Stimulated activated CD8-positive, alpha-beta memory T cell treated with anti-CD3 and anti-CD28 coated beads, Interleukin-2, amount 100 ng/mL, for 48 hours (primary cell): ENCODE measurements at places on chromosomes 6 and 20.

DNA sequence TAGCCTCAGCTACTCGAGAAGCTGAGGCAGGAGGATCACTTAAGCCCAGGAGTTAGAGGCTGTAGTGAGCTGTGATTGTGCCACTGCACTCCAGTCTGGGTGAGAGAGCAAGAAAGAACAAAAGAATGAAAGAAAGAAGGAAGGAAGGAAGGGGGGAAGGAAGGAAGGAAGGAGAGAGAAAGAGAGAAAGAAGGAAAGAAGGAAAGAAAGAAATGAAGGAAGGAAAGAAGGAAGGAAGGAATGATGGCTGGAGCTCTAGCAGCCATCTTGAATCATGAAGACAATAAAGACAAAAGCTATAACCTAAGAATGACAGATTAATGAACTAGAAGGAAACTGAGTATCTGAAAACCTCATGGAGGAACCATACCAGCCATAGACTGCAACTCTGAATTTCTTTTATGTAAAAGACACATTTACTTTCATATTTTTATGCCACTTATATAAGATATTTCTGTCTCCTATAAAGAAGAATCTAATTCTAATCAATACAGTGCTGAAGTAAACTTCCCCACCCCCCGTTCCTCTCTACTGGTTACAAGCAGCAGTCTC, 522.3 kb upstream of the JARID2 start:
- no peak for DNase-seq

GRCh38 chr20:23205611-23206041, 119.5 kb upstream of the CD93 start:
- no peak for DNase-seq

DNA sequence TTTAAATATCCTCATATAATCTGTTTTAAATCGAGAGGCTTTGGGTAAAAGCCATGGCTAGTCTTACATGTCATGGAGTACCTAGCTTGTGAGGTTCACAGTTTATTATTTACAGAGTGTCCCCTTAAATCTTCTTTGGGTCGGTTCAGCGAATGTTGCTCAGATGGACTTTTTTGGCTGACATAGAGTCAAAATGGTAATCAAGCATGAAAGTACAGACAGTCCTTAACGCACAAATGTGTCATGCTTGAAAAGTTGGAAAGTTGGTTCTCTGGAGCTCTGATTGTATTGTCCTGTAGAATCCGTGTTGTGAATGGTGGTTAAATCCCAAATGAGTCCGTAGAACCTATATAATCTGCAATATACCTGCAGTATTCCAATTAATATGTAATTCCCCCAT, 22.0 kb downstream of the PTPN1 start:
- DNase-seq, result no peak

GRCh38 chr6:41914869-41915530, 5.9 kb downstream of the MED20 start:
- DNase-seq, result no peak

DNA sequence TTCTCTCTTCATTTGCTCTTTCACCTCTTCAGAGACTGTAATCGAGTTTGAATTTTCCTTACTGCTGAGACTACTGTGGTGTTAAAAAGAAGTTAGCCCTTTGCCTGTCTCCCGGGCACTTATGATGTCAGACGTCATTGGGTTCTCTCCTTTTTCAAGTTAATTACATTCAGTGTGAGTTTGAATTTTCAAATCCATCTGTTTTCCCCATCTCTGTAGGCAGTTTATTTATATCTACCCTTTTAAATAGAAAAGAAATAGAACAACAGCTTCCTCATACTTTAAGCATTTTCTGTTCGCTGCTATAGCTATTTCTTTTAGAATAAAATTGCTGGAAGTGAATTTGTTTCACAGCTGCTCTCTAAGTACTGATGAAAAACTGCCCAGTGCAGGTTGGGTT, 81.4 kb downstream of the MCHR2 start:
- no peak for DNase-seq

- DNase-seq, result no peak
These were observed 17.4 kb upstream of the ARMC12 start for GRCh38 chr6:35719404-35719829.

GRCh38 chr20:17837179-17837578, 131.4 kb downstream of the SNX5 start:
- DNase-seq, result no peak

- DNase-seq, result no peak
These were observed 180.5 kb downstream of the TENT5A start for GRCh38 chr6:81572020-81572419.

DNA sequence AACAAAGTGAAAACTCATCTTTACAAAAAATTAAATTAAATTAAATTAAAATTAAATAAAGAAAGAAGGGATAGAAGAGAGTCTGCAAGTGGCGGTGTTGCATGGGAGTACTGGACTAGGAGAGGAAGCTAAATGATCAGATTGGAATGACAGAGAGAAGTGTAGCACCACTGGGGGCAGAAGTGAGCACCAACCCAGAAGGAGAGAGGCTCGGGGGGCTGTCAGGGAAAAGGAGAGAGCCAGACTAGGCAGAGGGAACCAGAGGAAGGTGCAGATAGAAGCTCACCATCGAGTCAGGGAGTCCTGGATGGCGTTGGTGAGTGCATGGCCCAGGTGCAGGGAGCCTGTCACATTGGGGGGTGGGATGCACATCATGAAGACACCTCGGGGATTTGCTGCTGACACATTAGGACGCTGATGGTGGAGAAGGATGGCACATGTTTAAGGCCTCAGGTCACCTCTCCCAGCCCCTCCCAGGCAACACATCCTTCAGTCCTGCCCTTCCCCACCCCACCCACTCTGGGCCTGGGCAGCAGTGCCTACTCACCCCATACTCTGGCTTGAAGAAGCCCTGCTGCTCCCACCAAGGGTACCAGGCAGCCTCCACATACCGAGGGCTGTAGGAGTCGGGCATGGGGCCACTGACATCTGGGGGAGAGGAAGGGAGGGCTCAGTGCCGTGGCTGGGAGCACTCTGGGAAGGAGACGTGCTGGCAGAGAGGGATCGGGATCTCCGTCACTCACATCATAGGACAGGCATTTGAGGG, 4.0 kb downstream of the VARS1 start:
- DNase-seq, result no peak

DNA sequence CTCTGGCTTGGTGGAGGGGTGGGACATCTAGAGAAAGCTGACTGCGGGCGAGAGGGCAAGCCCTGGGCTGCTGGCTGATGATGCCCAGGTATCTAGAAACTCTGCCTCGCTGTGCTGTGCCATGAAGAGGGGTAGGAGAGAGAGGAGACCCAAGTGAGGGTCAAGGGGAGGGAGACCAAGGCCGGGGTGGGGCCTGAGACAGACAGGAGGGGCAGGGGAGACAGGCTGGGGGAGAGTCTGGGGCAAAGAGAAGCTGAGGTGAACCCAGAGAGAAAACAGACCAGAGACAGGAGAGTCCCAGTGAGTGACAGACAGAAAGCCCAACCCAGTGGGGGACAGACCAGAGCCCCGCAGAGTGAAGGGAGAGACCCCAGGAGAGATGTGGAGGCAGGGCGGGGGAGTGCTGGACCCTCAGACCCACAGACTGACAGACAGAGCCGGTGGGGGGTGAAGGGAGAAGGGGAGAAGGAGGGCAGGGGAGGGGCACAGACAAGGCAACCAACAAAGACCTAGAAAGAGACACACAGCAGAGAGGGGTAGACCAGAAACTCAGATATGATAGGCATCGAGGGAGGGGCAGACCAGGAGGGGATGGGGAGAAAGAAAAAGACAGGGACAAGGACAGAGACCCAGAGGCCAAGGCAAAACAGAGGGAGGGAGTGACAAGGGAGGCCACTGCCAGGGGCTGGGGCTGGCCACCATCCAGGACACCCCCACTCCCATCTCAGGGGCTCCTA, 5.9 kb downstream of the TEAD3 start:
- DNase-seq, result no peak

- DNase-seq, result no peak
These were observed 343.8 kb downstream of the SYNE1 start for GRCh38 chr6:152293404-152293803.

- DNase-seq, result no peak
These were observed 39.1 kb downstream of the MCM8 start for GRCh38 chr20:5989539-5989938.

DNA sequence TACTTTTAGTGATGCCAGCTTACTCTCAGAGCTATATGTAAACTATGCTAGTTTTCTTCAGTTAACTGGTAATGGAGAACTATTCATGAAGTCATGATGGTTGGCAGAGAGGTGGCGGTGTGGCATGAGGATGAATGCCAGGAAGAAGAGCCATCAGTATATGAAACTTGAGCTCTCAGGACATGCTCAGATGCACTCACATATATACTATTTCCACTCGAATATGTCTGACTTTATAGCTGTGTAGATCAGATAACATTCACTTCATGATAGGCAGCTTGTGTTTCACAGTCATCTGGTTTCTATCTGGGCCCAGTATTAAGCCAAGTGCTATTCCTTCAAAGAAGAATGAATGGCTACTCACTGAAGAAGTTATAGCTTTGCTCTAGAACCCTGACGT, 46.2 kb upstream of the CEP85L start:
- no peak for DNase-seq
